ENCODE measurements at places on chromosomes 3 and 15.

GRCh38 chr3:31922962-31923361 lies 58.1 kb downstream of the OSBPL10 start:
- DNase-seq = no peak

DNA sequence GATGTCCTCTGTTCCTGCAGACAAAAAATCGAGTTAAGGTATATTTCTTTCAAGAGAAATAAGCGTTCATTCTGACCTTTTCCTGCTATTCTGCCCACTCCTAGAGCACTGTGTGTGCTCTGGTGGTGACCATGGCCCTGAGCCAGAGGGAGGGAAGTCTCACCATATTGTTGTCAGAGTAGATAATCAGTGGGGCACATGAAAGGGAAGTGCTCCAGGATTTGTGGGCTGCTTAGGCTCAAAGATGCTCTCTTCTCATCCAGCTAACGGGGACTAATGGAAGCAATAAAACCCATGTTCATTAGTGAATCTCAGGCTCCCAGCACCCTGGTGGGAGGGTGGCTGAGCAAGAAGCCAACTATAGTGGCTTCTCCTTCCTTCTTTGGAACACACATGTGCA lies 70.7 kb upstream of the EOMES start:
- DNase-seq = no peak

GRCh38 chr15:78394981-78395616 lies 42.9 kb upstream of the IREB2 start:
- DNase-seq = no peak

DNA sequence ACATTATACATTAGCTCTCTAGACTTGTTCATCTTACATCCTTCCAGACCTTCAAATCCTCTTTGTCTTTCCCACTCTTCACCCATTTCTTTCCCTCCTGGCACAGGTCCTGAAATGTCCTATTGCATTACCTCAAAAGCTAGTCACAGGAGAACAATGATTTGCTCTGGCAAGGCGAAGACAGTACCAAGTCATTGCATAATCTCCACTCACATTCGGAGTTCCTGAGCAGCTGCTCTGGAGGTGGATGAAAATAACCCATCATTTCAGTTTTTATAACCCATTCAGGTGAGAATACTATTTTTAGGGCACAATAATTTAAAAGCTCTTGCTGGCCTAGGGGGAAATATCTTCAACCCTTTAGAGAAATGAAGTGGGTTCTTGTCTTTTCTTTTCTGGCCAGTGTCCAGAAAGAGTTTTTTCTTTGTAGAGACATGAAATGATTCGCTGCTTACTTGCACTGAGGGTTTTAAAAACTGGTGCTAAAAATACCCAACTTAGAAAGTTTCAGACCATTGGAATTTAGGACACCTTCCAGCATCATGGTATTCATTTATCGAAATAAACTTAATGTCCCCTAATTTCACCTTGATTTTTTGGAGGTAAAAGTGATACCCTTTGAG lies 23.4 kb upstream of the DYNC1LI1 start:
- DNase-seq = no peak

DNA sequence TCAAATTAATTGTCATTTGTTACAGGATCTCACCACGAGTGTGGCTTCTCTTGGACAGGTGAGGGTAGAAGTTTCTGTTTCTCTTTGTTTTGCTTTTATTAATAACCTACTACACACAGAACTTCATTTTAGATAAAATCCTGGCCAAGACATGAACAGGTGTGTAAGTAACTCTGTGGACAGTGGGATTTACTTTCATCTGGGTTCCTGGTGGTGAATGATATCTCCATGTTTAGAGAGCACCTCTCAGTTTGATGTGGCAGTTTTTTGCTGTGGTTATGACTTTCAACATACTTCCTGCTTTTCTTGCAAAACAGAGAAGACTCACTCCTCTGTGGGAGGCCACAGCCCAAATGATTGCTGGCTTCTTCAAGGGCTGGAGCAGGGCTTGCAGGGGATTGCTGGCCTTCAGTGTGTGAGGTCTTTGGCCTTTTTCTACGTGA lies 71.1 kb upstream of the XCR1 start:
- DNase-seq = peak; percentile 19

- DNase-seq = no peak
Observed at GRCh38 chr3:197600796-197601565, 45.2 kb upstream of the BDH1 start.

GRCh38 chr3:189772584-189772983 lies 141.4 kb downstream of the TP63 start:
- DNase-seq = no peak

GRCh38 chr3:123611082-123611481 lies 26.2 kb upstream of the HACD2 start:
- DNase-seq = no peak

GRCh38 chr15:71357321-71357732 lies 242.1 kb downstream of the THSD4 start:
- no peak for DNase-seq

GRCh38 chr3:52982839-52983238 lies 63.0 kb downstream of the SFMBT1 start:
- no peak for DNase-seq

GRCh38 chr3:13285007-13285567 lies 135.0 kb downstream of the NUP210 start:
- no peak for DNase-seq
